Fibroblast of lung (primary cell): ENCODE measurements at places on chromosomes 1 and 21. TPM values are rescaled to one million over a fixed set of nuclear protein-coding genes. Genes with fewer than 3 reads are reported as not detected.

- no peak overlapping the region for H3K4me3 ChIP-seq
- peak; percentile 88 for DNase-seq
- peak overlapping the region; percentile 63 for H3K27ac ChIP-seq
- H3K4me1 ChIP-seq, result peaks cover 10% of the 10 kb centered on the region
- H3K36me3 ChIP-seq, result no peaks in the 10 kb centered on the region
Observed at GRCh38 chr1:10380594-10381275, 18.1 kb upstream of the PGD start.

- H3K4me3 ChIP-seq, result no peak overlapping the region
- no peak overlapping the region for H3K27ac ChIP-seq
- peaks cover 3% of the 10 kb centered on the region for H3K36me3 ChIP-seq
Observed at GRCh38 chr1:9376430-9376829, 83.7 kb downstream of the SPSB1 start.

The RGS18 gene
- 0.17 TPM in 1 of 2 replicates, not detected in the other for total RNA-seq

The IQCC gene
- 1.3 and 2.3 TPM in 2 replicates for total RNA-seq
